Spleen (tissue), 13 donors: ENCODE measurements at places on chromosomes 2 and 18.

GRCh38 chr2:38381381-38382143 lies 4.5 kb upstream of the ATL2 start:
- DNase-seq, result no peak

GRCh38 chr2:45799679-45800381 lies 148.4 kb downstream of the PRKCE start:
- no peak for DNase-seq

DNA sequence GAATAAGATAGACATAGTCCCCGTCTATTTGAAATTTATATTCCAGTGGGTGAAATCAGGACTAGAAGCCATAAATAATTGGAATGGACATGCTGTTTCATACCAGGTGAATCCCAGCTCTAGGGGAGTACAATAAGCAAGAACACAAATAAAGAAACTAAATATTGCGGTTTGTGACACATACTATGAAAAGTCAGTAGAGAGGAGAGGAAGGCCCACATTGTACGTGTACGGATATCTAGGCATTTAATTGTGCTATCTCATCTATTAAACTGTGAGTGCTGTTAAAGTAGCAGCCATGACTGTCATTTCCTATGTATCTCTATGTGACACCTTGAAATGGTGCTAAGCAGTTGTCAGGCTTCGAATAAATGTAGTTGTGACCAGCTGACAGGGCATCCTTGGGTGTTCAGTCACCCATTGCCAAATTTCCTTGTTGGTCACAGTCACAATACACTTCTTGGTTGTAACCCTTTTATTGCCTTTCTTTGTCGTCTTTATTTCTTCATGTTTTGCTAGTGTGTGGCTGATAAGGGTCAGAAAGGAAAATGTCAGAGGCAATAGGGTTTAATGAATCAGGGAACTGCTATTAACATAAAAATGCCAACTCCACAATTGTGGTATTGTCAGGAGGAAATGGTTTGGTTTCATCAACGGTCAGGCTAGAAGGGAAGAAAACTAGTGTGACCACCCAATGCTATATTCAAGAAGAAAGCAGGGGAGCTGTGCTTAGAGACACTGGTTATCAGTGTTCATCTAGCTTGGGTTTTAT lies 31.5 kb downstream of the CPO start:
- no peak for DNase-seq

GRCh38 chr2:144156736-144157640 lies 362.9 kb downstream of the ZEB2 start:
- no peak for DNase-seq

- DNase-seq, result peak; percentile 69
These were observed 5.4 kb upstream of the CHRNG start for GRCh38 chr2:232533944-232534710.

DNA sequence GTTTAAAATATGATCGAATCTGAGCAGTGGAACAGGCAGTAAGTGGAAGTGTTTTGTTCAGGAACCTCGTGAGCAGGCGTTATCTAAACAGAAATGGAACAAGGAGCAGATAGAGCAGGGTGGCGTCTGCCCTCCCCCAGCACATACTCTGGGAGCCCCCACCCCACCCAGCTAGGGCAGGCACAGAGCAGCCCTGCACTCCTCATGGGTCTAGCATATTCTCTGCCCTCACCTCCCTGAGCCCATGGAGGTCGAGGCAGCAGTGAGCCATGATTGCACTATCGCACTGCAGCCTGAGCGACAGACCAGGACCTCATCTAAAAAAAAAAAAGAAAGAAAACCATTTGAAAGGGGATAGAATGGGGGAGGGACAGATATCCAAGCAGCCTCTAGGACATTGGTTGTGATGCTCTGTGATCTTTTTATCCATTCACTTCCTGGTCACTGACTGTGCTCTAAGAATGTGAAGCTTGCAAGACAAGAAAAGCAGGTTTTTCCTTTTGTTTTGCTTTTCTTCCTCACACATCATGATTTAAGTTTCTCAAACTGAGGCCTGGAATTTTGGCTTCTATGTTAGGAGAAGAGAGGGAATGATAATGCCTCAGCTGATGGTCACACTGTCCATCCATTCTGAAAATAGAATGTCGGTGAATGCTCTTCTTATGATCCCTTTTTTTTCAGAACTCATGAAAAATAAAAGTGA lies 3.1 kb downstream of the MLPH start:
- peak; percentile 25 for DNase-seq

GRCh38 chr18:55738483-55739114 lies 150.6 kb upstream of the TCF4 start:
- no peak for DNase-seq

DNA sequence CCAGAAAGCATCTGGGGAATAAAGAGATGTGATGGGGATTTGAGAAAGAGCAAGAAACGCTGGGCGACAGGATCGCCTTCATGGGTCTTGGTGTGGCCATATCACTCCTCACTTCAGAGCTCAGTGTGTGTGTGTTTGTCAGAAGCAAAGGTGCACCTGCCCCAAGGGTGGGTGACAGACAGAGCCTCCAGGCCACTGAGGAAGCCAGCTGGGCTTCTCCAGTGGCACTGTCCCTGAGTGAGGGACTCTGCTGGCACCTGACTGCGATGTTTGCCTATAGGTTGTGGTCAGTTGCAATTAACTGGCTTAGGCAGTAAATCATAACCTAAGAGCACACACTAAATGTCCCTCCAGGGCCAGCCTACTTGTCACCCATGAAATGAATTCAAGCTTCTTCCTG lies 23.5 kb upstream of the GNAL start:
- DNase-seq, result no peak

- DNase-seq, result peak; percentile 61
These were observed 32.6 kb downstream of the MLPH start for GRCh38 chr2:237519506-237520245.

DNA sequence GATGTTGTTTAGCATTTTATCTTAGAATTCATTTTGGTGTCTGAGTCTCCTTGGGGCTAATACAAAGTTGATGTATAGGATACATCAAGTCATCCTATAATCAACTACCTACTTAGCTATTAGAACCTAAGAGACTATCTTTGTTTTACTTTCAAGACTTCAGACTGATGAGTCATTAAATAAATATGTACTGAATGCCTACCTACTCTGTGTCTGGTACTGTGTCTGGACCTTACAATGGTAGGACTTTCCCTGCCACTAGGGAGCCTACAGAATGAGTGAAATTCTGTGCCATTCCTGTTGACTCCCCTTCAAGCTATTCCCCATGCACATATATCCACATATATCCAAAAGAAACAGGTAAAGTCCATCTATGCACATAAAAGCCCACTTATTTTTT lies 114.5 kb downstream of the ERBB4 start:
- DNase-seq, result no peak

GRCh38 chr2:242035858-242036652 lies 166.5 kb downstream of the RTP5 start:
- peak; percentile 57 for DNase-seq

DNA sequence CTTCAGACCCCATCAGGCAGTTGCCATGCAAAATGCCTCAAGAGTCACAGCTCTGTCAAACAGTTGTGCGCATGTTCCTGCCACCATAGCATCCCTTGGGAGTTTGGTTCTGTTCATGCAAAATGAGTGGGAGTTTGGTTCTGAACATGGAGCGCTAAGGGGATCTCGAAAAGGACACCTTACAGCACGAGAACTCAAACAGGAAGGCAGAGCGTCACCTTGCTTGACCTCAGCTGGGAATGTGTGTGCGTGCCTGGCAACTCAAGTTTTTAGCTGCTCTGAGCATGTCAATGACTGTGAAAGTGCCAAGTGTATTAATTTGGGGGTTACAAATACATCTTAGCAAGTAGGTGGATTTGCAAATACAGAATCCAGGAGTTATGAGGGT lies 16.6 kb downstream of the MALL start:
- DNase-seq, result no peak

DNA sequence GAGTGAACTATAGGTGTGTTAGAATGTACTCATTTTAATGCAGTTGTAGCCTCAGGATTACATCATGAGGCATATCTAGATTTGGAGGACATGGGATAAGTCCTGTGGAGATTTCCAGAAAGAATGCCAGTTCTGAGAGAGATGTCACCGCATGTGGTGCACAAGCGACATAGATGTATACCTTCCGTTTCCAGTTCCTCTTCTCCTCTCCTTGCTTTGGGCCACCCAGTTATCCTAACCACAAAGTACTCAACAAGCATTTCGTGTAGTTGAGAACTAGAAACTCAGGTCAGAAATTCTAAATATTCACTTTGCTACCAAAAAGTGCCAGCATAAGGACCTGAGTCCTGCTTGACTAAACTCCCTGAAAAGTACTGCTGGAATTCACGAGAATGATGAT lies 66.5 kb downstream of the KCTD18 start:
- no peak for DNase-seq

- DNase-seq, result peak; percentile 71
These were observed 5.0 kb upstream of the GBX2 start for GRCh38 chr2:236173036-236173728.

DNA sequence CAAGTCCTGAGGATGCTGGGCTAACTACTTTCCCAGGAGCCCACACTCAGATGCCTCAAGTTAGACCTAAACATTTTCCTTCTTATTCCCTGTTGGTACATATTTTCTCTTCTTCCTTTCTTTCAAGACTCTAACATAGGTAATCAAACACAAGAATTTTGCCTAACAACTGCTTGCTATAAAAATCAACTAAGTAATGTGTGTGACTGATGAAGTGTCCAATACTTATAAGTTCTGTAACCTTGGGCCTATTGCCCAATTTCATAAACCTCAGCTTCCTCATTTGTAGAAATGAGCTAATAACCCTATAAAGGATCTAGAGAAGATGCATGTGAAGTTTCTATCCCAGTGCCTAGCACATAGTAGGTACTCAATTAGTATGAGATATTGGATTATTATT lies 31.6 kb upstream of the PIK3C3 start:
- DNase-seq, result no peak

GRCh38 chr18:26422472-26423162 lies 125.7 kb downstream of the KCTD1 start:
- no peak for DNase-seq

GRCh38 chr2:152696476-152696875 lies 20.8 kb downstream of the PRPF40A start:
- DNase-seq, result no peak

GRCh38 chr2:55384786-55385185 lies 34.9 kb downstream of the CCDC88A start:
- no peak for DNase-seq
